ENCODE measurements at places on chromosomes 12 and 14.

DNA sequence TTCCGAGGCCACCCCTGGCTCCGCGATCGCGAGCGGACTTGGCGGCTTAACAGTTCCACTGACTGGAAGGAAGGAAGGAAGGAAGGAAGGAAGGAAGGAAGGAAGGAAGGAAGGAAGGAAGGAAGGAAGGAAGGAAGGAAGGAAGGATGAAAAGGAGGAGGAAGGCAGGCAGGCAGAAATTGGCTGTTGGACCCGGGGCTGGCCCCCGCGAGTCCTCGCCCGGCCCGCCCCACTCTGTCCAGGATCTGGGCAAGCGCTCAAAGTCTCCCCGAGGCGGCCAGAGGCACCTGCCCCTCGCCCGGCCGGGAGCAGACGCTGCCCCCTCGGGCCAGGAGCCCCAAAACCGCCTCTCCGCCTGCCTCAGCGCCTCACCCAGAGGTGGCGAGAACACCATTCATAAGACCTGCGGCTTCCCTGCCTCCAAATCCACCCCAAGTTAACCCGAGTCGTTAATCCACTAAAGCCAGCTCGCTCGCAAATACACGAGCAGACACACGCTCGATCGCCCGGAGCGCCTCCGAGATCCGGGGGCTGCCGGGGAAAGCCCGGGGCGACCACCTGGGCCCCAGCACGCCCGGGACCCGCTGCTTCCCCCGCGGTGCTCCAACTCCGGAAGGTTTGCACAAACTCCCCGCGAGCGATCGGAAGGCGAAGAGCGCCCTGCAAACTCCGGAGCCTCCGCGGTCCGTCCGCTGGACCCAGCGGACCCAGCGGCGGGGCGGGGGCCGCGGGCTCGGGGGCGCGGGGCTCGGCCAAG is 844 bp downstream of the DPF3 start:
- no peak for DNase-seq

DNA sequence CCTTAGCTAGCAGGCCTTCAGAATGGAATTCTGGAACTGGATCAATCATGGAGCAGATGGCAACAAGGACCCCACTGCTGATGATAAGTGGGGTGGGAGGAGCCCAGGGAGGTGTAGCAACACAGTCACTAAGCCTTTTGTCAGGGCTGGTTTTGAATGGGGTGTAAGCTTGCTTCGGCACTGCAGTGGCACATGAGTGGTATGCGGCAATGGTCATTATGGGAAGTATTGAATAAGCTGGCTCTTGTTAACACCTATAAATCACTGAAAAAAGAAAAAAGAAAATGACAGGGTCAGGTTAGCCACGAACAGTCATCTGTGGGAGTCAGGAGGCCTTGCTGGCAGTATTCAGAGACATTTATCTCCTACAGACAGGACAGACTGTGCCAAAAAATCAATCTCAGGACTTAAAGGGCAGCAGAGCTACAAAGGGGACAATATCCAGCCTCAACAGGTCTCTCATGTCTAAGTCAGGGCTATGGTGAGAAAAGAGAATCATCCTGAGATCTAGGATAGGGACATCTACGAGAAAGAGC is 19.1 kb downstream of the CDKL1 start:
- DNase-seq: no peak

DNA sequence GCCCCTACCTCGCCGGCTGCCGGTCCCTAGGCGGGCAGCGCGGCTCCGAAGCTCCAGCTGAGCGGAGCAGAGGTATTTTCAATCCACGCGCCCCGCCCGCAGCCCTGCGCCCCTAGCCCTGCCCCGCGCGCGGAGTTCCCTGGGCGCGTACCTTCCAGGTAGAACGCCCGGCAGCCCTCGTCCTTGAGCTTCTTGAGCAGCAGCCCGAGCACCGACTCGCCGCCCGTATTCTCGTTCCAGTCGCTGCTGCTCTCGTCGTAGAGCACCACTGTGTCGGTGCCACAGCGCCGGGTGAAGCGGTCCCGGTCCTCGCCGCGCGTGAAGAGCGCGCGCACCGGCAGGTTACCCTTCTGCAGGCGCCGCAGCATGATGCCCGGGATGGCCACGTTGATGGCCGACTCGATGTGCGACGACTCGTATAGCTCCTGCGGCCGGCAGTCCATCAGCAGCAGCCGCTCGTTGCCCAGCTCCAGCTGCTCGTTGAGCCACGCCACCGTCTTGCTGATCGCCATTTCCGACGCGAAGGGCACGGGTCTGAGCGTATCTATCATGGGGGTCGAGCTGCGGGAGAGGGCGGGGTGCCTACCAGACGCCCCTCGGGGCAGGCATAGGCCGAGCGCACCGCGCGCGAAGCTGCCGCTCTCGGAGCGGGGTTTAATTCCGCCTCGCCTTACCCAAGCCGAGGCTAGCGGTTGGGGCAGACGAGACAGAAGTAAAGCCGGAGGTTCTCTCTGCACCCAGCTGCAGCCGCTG is 636 bp downstream of the DUSP6 start:
- DNase-seq: peak; percentile 41

DNA sequence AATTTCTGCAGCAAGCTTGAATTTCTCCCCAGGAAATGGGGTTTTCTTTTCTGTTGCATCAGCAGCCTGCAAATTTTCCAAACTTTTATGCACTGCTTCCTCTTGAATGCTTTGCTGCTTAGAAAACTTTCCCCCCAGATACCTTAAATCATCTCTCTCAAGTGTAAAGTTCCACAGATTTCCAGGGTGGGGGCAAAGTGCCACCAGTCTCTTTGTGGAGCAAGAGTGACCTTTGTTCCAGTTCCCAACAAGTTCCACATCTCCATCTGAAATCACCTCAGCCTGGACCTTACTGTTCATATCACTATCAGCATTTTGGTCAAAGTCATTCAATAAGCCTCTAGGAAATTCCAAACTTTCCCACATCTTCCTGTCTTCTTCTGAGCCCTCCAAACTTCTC is 241.6 kb upstream of the TMTC1 start:
- no peak for DNase-seq

GRCh38 chr14:69667938-69668335 is 56.5 kb downstream of the SUSD6 start:
- DNase-seq: peak; percentile 60

DNA sequence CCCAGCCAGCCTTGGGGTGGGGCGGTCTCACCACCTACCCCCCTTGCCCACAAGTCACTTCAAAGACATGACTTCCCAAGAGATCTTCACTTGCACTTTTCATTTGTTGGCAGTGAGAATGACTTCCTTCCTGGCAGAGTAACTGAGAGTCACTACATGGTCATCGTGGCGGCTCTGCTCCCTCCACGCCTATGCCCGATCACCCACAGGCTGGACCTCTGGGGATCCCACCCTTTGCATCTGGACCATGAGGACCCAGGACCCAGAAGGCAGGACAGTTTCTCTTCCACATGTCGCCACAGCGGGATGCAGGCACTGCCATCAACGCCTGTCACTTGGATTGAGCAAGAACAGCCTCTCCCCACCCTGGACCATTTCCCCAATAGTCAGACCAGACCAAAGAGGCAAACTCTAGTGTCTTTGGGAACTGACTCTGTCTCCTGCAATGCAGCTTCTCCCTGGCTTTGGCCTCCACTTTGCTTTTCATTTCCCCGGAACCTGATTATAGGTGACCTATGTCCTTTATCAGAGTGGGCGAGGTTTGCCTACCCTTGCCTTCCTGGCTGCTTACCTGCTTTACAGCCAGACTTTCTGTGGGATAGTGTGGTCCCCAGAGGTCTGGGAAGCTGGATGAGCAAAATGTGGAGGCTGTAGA is 3.6 kb downstream of the VDR start:
- DNase-seq: peak; percentile 78

DNA sequence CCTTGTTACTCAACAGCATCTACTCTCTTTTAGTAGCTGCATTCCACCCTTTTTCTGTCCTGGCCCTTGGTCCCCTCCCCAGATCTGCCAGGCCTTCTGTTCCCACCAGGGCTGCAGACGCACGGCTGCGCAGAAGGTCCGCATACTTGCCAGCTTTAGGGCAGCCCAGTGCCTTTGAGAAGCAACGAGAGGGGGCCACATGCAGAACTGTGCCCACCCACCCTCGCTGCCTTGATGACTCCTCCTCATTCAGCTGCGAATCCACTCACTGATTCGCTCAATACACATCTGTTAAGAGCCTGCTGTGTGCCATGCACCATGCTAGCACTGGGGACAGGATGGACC is 39.2 kb downstream of the PRIMA1 start:
- DNase-seq: no peak

- DNase-seq: no peak
These were observed 1507.6 kb upstream of the SEL1L start for GRCh38 chr14:83041224-83041623.

- no peak for DNase-seq
These were observed 159.4 kb downstream of the SLC5A8 start for GRCh38 chr12:101050631-101051030.

DNA sequence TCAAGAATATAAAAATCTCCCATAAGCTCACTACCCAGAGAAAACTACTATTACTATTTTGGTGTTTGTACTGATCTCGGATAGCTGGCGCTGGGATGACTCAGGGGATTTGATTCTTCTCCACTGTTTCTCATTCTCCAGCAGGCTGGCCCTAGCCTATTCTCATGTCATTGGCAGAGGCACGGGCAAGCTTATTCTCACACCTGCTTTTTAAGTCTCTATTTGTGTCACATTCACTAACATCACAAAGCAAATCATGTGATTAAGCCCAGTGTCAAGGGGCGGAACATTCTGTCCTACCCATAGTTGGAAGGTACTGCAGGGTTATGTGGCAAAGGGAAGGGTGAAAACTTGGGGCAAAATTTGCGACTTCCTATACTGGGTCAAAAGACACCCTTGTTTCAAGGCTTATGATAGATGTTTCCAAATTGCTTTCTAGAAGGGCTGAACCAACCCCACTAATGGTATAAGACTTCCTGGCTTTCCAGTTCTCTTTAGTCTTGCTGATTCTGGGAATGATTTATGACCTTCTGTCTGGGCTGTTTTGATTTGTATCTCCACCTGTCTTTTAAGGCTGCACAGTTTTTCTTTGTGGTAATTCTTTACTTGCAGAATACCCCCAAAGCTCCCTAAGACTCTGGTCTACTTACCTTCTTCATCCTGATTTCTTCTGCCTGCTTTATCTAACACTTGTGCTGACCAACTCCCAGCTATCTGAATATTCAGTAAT is 406.4 kb downstream of the NRXN3 start:
- no peak for DNase-seq

GRCh38 chr12:100453951-100454350 is 19.7 kb upstream of the NR1H4 start:
- no peak for DNase-seq

GRCh38 chr14:54166049-54166950 is 209.7 kb upstream of the BMP4 start:
- DNase-seq: no peak

DNA sequence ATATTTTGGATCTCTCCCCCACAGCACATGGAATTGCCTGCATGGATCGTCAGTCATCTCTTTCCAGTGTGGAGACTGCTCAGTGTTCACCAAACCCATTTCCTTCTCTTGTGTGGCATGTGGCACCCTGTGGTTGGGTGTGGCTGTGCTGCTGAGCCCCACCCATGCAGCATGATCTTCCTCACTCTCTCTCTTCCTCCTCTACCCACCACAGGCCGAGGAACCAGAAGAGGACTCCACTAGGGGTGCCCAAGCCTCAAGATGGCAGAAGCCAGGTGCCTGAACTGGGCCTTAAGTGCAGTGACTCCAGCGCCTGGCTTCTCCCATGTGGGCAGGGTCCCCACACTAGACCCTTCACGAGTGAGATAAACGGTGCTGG is 66.8 kb upstream of the GPR68 start:
- peak; percentile 31 for DNase-seq

DNA sequence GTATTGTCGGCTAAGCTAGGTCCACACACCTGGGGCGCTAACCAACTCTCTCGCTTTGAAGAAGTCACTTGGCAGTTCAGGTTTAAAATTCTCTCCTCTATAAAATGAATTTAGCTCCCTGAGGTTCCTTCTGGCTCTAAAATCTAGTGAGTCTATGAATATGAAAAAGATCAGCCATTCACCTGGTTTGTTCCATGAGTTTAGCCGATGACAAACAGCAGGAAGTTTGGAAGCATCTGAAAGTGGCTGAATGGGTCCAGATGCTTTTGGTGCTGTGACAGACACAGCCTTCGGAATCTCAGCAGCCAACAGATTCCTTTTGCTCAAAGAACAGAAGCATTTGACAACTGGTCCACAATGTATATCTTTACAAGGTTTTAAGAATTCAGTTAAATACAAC is 73.4 kb upstream of the FOXN3 start:
- DNase-seq: no peak

DNA sequence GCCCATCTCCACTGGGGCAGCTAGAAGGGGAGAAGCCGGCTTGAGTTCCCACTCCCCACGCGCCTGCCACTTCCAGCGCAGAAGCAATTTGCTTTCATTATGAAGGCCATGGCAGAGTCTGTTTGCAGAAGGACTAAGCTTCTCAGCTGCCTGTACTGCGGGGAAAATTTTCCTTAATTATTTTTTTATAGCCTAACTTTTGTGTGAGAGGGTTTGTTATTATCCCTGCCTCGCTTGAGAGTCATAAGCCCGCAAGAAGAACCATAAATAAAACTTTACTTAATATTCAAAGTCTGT is 56.0 kb upstream of the DLK1 start:
- DNase-seq: no peak

- no peak for DNase-seq
These were observed 142.3 kb downstream of the RIMBP2 start for GRCh38 chr12:130573766-130574165.

DNA sequence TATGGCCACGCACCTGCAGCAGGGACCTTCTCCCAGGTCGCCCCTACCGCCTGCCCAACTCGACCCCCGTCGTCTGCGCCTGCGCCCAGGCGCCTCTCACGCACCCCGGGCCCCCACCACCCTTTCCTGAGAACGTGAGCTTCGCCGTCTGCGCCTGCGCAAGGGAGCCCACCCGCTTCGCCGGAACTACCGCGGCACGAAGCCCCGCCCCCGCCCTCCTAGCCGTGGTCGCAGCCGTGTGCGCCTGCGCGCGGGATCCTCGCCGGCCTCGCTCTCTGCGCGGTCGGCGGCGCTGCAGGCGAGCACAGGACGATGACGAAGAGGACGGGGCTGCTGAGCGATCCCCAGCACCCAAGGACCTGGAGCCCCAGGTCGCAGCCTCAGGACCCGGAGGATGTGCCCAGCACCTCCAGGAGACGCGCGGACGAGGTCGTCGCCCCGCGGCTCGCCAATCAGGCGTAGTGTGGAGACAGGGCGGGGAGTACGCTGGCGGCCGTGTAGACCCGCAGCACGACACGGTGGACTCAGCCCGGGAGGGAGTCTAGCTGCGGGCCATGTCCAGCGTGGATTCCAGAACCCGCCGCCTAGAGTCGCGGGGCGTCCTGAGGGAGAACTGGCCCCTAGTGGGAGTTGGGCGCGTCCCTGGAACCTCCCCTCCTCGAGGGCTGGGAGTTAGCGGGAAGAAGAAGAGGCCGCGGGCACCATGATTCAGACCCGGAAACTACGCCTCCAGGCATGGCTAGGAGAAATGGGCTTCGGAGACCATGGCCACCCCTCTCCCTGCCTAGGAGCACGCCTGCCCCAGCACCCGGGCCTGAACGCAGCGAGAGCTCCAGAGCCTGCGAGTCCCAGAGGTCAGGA is 1120.8 kb upstream of the TMEM132C start:
- peak; percentile 31 for DNase-seq

GRCh38 chr14:53109105-53110041 is 43.8 kb downstream of the DDHD1 start:
- peak; percentile 86 for DNase-seq

- no peak for DNase-seq
These were observed 71.1 kb upstream of the RASSF8 start for GRCh38 chr12:25887367-25887766.
